ENCODE measurements at places on chromosomes 7 and 10.
A peak's percentile ranks its signal among the peaks of the same experiment; 100 is the strongest.

- no peak for DNase-seq
These were observed 37.3 kb downstream of the SHH start for GRCh38 chr7:155774947-155775346.

DNA sequence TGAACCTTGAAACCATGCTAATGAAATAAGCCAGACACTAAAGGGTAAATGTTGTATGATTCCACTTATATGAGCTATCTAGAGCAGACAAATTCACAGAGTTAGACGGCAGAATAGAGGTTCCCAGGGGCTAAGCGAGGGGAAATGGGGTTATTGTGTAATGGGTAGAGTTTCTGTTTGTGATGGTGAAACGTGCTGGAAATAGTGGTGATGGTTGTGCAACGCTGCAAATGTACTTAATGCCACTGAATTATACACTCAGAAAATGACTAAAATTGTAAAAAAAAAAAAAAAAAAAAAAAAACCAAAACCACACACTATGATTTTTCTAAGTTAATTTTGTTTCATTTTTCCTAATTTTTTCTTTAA, 30.0 kb downstream of the SFXN4 start:
- DNase-seq: no peak

DNA sequence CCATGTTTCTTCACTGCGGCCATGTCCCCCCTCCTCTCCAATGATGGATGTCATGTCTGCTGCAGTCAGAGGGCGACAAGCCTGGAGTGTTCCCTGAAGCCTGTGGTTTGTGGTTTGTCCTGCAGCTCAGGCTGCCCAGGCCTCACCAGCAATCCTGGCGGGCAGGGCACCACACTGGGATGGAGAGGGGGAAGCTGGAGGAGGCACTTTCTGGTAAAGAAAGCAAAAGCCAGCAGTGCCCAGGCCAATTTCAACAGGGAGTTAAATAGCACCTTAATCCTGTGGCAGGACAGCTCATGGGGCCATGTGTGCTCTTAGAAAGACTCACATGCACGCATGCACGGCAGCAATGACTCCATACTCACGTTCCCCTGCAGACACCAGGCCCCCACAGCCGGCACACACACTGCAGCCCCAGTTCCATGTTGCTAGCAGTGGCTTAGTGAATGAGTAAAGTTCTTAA, 158.3 kb downstream of the EGFR start:
- peak; percentile 81 for DNase-seq

- DNase-seq: no peak
These were observed 61.8 kb downstream of the IKZF1 start for GRCh38 chr7:50366311-50366710.

DNA sequence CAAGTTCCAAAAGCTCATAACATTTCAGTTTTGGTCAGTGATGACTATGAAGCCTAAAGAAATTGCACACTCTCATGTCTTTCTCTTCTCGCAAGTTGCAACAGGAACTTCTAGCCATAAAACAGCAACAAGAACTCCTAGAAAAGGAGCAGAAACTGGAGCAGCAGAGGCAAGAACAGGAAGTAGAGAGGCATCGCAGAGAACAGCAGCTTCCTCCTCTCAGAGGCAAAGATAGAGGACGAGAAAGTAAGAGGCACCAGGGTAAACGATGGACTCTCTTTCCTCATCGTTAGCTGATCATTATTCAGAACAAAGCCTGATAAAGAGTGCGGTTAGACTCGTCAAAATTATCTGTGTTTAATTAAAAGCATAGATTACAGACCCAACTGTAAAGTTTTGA, 94.7 kb downstream of the HDAC9 start:
- no peak for DNase-seq

GRCh38 chr10:33145451-33146188, 187.6 kb upstream of the ITGB1 start:
- peak; percentile 29 for DNase-seq

- no peak for DNase-seq
These were observed 62.6 kb downstream of the GLI3 start for GRCh38 chr7:42174391-42174912.

DNA sequence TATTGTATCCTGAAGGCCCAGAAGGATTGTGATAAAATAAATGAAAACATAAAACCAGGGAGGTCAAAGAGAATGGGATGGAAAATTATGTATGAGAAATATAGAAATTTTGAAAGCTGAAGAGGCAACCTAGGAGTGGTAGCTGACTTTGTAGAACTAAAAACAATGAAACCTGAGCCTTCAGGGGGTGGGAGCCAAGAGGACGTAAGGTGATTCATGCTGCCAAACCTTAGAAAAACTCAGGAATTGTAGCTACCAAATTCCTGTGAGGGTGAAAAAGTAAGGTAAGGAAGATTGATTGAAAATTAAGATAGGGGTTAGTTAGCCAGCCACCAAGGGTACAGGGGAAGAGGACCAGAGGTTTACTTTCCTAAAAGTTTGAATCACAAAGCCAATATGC, 213.2 kb downstream of the KCND2 start:
- DNase-seq: no peak

GRCh38 chr10:13712837-13713581, 126.2 kb downstream of the PRPF18 start:
- peak; percentile 92 for DNase-seq

Measured in M059J (cell line).